Left hindlimb (tissue), 1 donor: ENCODE measurements at places on chromosomes 4 and X.
A peak's percentile ranks its signal among the peaks of the same experiment; 100 is the strongest.

GRCh38 chr4:99965674-99966350 lies 15.7 kb upstream of the H2AZ1 start:
- DNase-seq = no peak

- DNase-seq = peak; percentile 37
These were observed 236.1 kb downstream of the OPHN1 start for GRCh38 chrX:68196939-68197791.

GRCh38 chr4:71867598-71867997 lies 83.7 kb upstream of the GC start:
- no peak for DNase-seq

- no peak for DNase-seq
These were observed 50.5 kb downstream of the F9 start for GRCh38 chrX:139581068-139581467.

- peak; percentile 29 for DNase-seq
These were observed 117.0 kb upstream of the TEX13C start for GRCh38 chrX:125202591-125203248.

DNA sequence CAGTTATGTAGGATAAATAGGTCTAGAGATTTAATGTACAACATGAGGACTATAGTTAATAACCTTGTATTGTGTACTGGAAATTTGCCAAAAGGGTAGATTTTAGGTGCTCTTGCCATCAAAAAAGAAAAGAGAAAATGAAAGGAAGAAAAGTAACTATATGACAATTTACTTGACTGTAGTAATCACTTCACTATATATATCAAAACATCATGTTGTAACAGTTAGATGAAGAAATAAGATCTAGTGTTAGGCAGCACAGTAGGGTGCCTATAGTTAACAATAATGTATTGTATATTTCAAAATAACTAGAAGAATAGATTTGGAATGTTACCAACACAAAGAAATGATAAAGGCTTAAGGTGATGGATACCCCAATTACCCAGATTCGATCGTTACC lies 35.9 kb upstream of the AP1S2 start:
- no peak for DNase-seq

GRCh38 chr4:973431-974397 lies at the start of gene DGKQ:
Gene DGKQ (minus strand): TSS chr4:973569. CDS start chr4:973482, 87 bp downstream.
- peak; percentile 93 for DNase-seq

DNA sequence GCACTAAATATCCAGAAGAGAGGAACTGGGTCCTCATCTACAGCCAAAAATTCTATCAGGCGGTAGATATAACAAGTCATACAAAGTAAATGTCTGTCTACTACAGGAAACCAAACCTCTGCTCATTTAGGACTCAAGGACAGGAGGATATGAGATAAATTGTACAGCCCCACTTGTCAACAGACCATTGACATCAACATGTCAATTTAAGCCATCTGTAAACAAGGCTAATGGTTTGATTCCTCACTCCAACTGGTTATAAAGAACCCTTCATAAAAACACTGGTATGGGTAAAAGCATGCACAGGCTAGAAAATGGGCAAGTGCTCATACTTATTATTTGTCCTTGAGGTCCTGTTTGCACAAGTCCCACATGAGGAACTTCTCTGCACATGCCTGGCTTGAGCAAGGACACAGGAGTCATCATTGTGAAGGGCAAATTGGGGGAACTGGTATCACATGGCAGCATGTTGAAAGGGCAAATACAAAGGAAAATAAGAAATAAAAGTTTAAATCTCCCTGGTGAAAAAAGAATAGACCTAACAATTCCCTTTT lies 13.2 kb downstream of the RTL8B start:
- no peak for DNase-seq

DNA sequence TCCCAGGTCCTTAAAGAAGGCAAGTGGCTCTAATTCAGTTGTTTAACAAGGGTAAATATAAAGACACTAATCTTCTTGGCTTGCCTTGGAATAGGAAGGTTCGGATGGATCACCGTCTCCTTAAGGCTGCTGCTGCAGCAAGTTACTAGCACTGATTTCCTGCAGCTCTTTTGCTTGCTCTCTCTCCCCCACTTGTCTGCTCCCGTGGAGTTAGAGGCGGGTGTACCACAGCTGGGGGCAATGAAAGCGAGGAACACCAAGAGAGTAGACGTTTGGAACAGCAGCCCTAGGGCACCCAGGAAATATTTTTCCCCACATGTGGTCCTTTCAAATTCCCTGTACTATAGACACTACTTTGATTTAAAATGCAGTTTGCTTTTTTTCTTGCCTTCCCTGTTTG lies 202.2 kb downstream of the SH2D1A start:
- no peak for DNase-seq

DNA sequence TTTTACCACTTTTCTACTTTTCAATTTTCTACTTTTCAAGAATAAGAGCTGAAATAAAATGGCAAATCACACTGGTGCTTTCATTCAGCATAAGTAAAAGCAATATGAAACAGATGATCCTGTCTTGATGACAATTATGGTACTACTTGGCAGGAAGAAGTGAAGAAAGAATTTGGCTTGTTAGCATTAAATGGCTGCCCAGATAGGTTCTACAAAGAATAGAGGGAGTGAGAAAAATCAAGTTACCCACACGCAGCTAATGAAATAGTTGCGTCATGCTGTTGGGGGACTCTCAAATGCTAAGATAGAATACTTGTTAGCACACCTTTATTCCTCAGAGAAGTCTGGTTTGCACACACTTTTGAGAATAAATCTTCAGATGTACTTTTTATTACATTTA lies 12.5 kb upstream of the LCORL start:
- no peak for DNase-seq

DNA sequence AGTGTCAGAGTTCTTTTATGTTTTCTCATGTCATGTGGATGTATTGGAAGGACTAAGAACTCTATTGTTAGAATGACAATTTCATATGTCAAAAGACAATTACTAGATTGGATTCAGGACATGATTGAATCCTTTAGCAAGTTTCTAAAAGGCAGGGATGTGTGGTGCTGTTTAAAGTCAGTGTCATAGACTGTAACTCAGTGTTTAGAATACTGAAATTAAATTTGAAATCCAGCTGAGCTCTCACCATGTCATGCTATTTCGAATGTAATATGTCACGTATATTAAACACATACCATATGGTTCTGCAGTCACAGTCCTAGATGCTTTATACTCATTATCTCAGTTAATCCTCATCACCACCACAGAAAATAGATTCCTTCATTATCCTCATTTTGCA lies 7.8 kb downstream of the GUCY1B1 start:
- DNase-seq = no peak

GRCh38 chr4:75565481-75565880 lies 9.6 kb downstream of the ODAPH start:
- DNase-seq = no peak

- no peak for DNase-seq
These were observed 639.6 kb downstream of the MID1IP1 start for GRCh38 chrX:39440799-39441284.

DNA sequence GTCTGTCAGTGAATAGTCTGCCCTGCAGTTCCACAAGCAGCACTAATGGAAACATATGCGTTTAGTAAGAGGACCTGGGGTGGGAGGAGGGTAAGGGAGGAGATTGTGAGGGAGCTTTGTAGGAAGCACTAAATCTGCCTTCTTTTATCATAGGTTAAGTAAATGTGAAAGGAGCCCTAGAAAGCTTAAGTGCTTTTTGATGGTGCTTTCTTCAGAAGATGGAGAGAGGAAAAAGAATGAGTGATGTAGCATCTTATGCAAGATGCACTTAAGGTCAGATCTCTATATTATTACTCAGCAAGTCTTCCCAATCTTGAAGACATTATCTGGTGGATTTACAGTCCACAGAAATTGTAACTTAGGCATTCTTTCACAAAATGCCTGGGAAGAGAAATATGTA lies 322.7 kb downstream of the PDHA2 start:
- no peak for DNase-seq

DNA sequence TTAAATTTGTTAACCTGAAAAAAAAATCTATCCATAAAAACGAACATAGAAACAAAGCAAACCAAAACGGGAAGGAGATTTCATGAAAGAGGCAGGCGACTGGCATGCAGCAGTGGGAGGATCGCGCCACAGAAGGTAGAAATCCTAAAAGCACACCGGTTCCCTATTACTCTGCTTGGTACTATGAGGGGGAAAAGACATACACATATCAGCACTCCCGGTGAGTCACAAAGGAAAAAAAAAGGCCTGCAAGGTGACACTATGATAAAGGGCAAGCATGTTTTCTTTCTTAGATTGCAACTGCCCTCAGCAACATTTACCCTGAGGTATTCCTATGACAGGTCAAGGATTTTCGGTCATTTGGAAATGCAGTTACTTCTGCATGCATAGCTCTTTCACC lies 60.6 kb upstream of the NAP1L5 start:
- no peak for DNase-seq

DNA sequence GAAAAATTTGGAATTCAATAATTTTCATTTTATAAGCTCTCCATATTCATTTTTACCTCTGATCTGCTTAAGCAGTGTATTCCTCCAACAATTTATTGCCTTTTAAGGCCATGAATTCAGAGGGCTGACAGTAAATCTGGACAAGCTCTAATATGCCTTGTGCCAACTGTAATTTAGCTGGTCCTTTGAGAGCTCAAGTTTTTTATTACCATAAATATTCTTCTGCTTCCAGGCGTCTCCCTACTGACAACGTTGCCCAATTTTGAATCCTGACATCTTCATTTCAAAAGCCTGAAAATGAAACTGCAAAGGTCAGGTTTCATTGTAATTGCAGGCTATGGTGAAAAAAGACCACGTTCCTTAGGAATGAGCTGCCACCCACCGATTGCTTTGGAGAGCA lies 95.8 kb upstream of the GEMIN8 start:
- no peak for DNase-seq

- no peak for DNase-seq
These were observed 102.6 kb downstream of the PRDM5 start for GRCh38 chr4:120819805-120820437.

GRCh38 chrX:94676285-94676684 lies 1002.3 kb downstream of the FAM133A start:
- no peak for DNase-seq

- no peak for DNase-seq
These were observed 298.5 kb upstream of the AADAT start for GRCh38 chr4:170388255-170388654.

- DNase-seq = no peak
These were observed 2.7 kb downstream of the CPLX1 start for GRCh38 chr4:823176-823760.
